ENCODE measurements at places on chromosomes 3 and 15.
A peak's percentile ranks its signal among the peaks of the same experiment; 100 is the strongest.

GRCh38 chr3:138946663-138947494 lies at the start of the genes FOXL2 and FOXL2NB:
Gene FOXL2, minus strand, starts transcription at chr3:138947137. Its CDS starts 415 bp downstream, at chr3:138946722.
Gene FOXL2NB, plus strand, starts transcription at chr3:138947217. Its CDS starts 148 bp downstream, at chr3:138947365.
- no peaks in the 10 kb centered on the region for H3K36me3 ChIP-seq
- DNase-seq: no peak
- no peak within 1 kb of the TSS for H3K27ac ChIP-seq
- peak within 1 kb of the TSS; percentile 50 for H3K4me3 ChIP-seq
- H3K27me3 ChIP-seq: peaks cover 83% of the 10 kb centered on the region
- H3K4me1 ChIP-seq: peaks cover 22% of the 10 kb centered on the region

- H3K27ac ChIP-seq: no peak overlapping the region
- no peaks in the 10 kb centered on the region for H3K27me3 ChIP-seq
- H3K4me1 ChIP-seq: no peaks in the 10 kb centered on the region
- no peak overlapping the region for H3K4me3 ChIP-seq
- H3K36me3 ChIP-seq: no peaks in the 10 kb centered on the region
These were observed 899.8 kb downstream of the ROBO2 start for GRCh38 chr3:77939726-77940125.

- DNase-seq: no peak
- H3K4me3 ChIP-seq: peak overlapping the region; percentile 9
- H3K27ac ChIP-seq: no peak overlapping the region
- no peaks in the 10 kb centered on the region for H3K4me1 ChIP-seq
These were observed 159.8 kb downstream of the RBMS3 start for GRCh38 chr3:29440413-29441305.

DNA sequence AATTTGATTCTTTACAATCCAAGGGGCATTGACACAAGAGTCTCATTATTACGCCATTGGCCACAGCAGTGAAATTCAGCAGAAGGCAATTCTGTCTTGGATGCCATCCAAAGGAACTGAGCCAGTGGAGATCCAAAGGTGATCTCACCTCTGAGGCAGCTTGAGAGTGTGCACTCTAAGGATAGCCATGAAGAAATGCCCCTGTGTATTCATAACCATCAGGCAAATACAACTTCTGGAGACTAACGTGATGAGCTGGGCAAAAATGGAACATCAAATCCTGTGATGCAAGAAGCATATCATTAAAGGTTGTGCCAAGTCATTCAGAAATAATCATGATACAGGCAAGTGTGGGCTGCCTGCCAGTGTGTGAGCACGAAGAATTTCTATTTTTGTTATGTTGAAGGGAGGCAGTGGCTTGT lies 41.4 kb downstream of the ROBO2 start:
- no peak overlapping the region for H3K4me3 ChIP-seq
- no peak for DNase-seq
- H3K27me3 ChIP-seq: no peaks in the 10 kb centered on the region
- no peak overlapping the region for H3K27ac ChIP-seq
- no peaks in the 10 kb centered on the region for H3K36me3 ChIP-seq
- H3K4me1 ChIP-seq: no peaks in the 10 kb centered on the region

GRCh38 chr3:119305286-119305685 lies 11.1 kb downstream of the ARHGAP31 start:
- peaks cover 19% of the 10 kb centered on the region for H3K4me1 ChIP-seq
- no peak for DNase-seq
- no peak overlapping the region for H3K27ac ChIP-seq
- H3K4me3 ChIP-seq: no peak overlapping the region
- peaks cover 32% of the 10 kb centered on the region for H3K27me3 ChIP-seq

GRCh38 chr3:148079370-148079769 lies 618.3 kb upstream of the AGTR1 start:
- H3K36me3 ChIP-seq: no peaks in the 10 kb centered on the region
- no peaks in the 10 kb centered on the region for H3K4me1 ChIP-seq
- no peak overlapping the region for H3K4me3 ChIP-seq
- no peak overlapping the region for H3K27ac ChIP-seq
- DNase-seq: no peak

- no peak overlapping the region for H3K27ac ChIP-seq
- no peak for DNase-seq
- H3K4me3 ChIP-seq: no peak overlapping the region
- H3K4me1 ChIP-seq: no peaks in the 10 kb centered on the region
These were observed 621.3 kb upstream of the EPHA6 start for GRCh38 chr3:96192966-96193550.

DNA sequence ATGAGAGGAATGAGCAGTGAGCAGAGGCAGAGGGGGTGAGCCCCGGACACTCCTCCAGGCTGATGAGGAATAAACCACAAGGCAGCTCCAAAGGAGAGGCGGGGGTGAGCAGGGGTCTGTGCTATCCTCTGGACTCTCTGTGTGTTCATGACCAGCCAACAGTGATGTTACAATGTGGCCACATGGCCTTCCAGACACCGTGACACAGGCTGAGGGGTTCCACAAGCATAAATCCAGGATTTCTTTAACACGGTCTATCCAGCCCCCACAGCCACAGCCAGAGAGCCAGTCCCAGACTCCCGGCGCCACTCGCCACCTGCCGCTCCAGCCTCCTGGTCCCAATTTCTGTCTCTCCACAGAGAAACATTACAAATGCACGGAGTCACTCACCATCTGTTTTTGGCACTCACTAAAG lies 24.4 kb downstream of the XXYLT1 start:
- no peak for DNase-seq
- H3K36me3 ChIP-seq: peaks cover 2% of the 10 kb centered on the region
- peaks cover 19% of the 10 kb centered on the region for H3K4me1 ChIP-seq
- H3K27ac ChIP-seq: no peak overlapping the region
- H3K4me3 ChIP-seq: no peak overlapping the region

- H3K4me1 ChIP-seq: peaks cover 79% of the 10 kb centered on the region
- H3K27me3 ChIP-seq: peaks cover 53% of the 10 kb centered on the region
- H3K27ac ChIP-seq: peak overlapping the region; percentile 63
These were observed 278.0 kb downstream of the FOXP1 start for GRCh38 chr3:71305231-71306206.

GRCh38 chr15:85030301-85030929 lies 48.8 kb downstream of the PDE8A start:
- H3K27me3 ChIP-seq: no peaks in the 10 kb centered on the region
- peaks cover 47% of the 10 kb centered on the region for H3K4me1 ChIP-seq
- H3K36me3 ChIP-seq: peaks cover 2% of the 10 kb centered on the region
- no peak overlapping the region for H3K4me3 ChIP-seq
- H3K27ac ChIP-seq: no peak overlapping the region
- DNase-seq: no peak

GRCh38 chr3:30203301-30203700 lies 403.1 kb upstream of the TGFBR2 start:
- no peak overlapping the region for H3K4me3 ChIP-seq
- H3K36me3 ChIP-seq: no peaks in the 10 kb centered on the region
- H3K27me3 ChIP-seq: peaks cover 2% of the 10 kb centered on the region
- H3K4me1 ChIP-seq: peaks cover 18% of the 10 kb centered on the region
- no peak for DNase-seq

DNA sequence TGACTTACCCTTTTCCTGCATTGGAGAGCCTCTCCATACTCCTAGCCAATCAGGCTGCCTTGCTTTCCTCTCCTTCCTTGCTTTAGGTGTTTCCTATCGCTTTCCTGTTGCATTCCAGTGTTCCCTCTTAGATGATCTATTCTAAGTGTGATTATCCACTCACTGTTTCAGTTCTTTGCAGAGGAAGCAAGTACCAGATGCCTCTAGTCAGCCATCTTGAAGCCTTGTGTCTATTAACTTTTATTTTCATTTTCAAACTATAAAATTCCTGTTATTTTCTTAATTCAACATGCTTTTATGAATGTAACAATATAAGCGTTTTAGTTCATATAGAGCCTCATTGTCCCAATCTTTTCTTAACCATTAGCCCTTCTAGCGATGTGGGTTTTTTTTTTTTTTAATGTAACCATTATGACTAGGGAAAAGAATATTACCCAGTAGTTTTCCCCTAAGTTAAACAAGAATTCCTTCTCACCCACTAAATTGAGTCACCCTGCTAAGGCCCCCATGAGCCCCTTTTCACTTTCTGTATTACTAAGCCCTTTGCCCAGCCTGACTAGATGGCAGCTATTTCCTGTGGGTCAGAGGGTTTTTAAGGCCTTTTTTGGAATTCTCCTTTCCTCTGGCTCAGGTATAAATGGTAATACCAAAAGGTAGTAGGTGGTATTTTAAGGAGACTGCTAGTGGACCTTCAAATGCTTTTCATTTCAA lies 229.4 kb upstream of the CTNNB1 start:
- no peak for DNase-seq
- peaks cover 6% of the 10 kb centered on the region for H3K36me3 ChIP-seq
- H3K27me3 ChIP-seq: peaks cover 2% of the 10 kb centered on the region
- peaks cover 64% of the 10 kb centered on the region for H3K4me1 ChIP-seq
- H3K4me3 ChIP-seq: no peak overlapping the region
- H3K27ac ChIP-seq: peak overlapping the region; percentile 8

- no peaks in the 10 kb centered on the region for H3K36me3 ChIP-seq
- no peaks in the 10 kb centered on the region for H3K4me1 ChIP-seq
These were observed 209.8 kb upstream of the RBMS3 start for GRCh38 chr3:29070959-29071634.

DNA sequence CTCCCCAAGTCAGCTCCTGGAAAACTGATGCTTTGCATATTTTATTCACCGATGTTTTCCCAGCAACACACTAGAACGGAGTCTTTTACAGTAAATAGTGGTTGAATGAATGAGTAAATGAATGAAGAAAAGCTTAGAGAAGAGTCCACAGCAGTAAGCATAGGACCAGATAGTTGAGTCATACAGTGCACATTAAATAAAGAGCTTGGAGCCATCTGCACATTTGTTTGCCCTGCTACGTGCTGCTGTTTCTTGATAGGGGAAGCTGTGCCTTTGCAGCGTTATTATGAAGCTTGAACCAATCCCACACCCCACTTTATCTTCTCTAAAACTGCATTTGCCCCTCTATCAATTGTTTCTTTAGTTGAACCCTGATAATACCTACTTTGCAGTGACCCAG lies 1.2 kb downstream of the FAM98B start:
- peaks cover 28% of the 10 kb centered on the region for H3K4me1 ChIP-seq
- H3K36me3 ChIP-seq: peaks cover 6% of the 10 kb centered on the region
- H3K27ac ChIP-seq: peak overlapping the region; percentile 95
- no peak for DNase-seq

- no peaks in the 10 kb centered on the region for H3K36me3 ChIP-seq
- peak overlapping the region; percentile 16 for H3K4me3 ChIP-seq
- peaks cover 21% of the 10 kb centered on the region for H3K4me1 ChIP-seq
- peak overlapping the region; percentile 24 for H3K27ac ChIP-seq
These were observed 4.8 kb upstream of the RHOV start for GRCh38 chr15:40878785-40879184.

- H3K4me3 ChIP-seq: no peak overlapping the region
- no peak for DNase-seq
- peaks cover 18% of the 10 kb centered on the region for H3K4me1 ChIP-seq
- H3K27me3 ChIP-seq: peaks cover 6% of the 10 kb centered on the region
- H3K27ac ChIP-seq: no peak overlapping the region
- peaks cover 6% of the 10 kb centered on the region for H3K36me3 ChIP-seq
These were observed 36.4 kb downstream of the RYK start for GRCh38 chr3:134214239-134214638.

DNA sequence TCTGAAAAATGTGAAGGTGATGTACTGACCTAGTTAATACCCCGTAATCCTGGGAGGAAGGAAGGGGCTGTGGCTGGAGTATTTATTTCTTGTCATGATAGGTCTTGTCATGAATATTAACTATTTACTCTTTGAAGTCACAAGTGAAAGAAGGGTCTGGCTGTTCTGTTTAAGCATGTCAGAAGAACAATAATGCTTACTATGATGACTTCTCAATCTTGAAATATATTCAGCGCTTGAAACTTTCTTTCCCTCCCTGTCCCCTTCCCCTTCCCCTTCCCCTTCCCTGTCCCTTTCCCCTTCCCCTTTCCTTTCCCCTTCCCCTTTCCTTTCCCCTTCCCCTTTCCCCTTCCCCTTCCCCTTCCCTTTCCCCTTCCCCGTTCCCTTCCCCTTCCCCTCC lies 153.9 kb downstream of the PPM1L start:
- H3K27ac ChIP-seq: no peak overlapping the region
- peaks cover 3% of the 10 kb centered on the region for H3K27me3 ChIP-seq
- H3K4me3 ChIP-seq: no peak overlapping the region

DNA sequence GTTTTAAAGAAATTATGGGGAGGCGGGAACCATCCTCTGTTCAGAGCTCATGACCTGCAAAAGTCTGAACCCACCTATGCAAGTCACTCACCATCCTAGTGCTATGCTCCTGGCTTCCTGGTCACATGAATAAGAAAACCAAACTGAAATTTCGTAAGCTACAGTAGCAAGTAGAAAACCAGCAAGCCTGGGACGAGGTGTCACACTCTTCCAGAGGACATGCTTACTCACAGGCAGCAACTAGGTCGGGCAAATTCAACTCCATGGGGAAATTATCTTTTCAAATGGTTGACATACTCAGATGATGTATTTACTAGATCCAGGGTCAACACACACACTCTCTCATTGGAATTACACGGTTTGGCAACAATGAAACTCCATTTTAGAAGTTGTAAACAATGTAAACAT lies 31.3 kb downstream of the LDHAL6B start:
- H3K4me1 ChIP-seq: peaks cover 6% of the 10 kb centered on the region
- DNase-seq: no peak
- no peaks in the 10 kb centered on the region for H3K27me3 ChIP-seq

- H3K27ac ChIP-seq: no peak overlapping the region
- H3K4me1 ChIP-seq: no peaks in the 10 kb centered on the region
- H3K4me3 ChIP-seq: no peak overlapping the region
- no peak for DNase-seq
- peaks cover 2% of the 10 kb centered on the region for H3K27me3 ChIP-seq
These were observed 62.1 kb downstream of the HOMER2 start for GRCh38 chr15:82890338-82890994.

GRCh38 chr3:183491923-183492848 lies 63.3 kb downstream of the KLHL6 start:
- no peak overlapping the region for H3K4me3 ChIP-seq
- H3K27ac ChIP-seq: no peak overlapping the region
- H3K4me1 ChIP-seq: peaks cover 5% of the 10 kb centered on the region
- no peak for DNase-seq

GRCh38 chr3:176987901-176988650 lies 209.2 kb downstream of the TBL1XR1 start:
- no peak overlapping the region for H3K27ac ChIP-seq
- H3K4me1 ChIP-seq: no peaks in the 10 kb centered on the region
- H3K36me3 ChIP-seq: no peaks in the 10 kb centered on the region
- no peaks in the 10 kb centered on the region for H3K27me3 ChIP-seq
- DNase-seq: no peak

DNA sequence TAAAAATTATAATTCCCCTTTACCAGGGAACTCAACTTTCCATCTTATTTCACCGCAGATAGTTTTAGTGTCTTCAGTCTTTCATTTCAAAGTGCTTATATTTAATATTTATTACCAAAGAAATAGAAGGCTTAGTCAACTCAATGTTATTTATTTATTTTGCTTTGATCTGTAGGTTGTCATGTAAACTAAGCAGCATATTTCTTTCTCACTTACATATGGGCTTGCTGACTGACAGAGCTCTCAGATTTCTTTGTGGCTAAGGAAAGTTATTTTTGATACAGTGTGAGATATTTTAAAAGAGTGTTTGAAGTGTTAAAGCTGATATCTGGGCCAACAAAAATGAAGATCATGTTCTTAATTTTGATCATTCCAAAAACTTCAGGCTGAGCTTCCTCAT lies 331.4 kb downstream of the ROBO1 start:
- H3K27me3 ChIP-seq: no peaks in the 10 kb centered on the region
- no peaks in the 10 kb centered on the region for H3K4me1 ChIP-seq
- no peak for DNase-seq
- H3K4me3 ChIP-seq: no peak overlapping the region

- H3K27me3 ChIP-seq: peaks cover 48% of the 10 kb centered on the region
- peaks cover 6% of the 10 kb centered on the region for H3K36me3 ChIP-seq
- H3K27ac ChIP-seq: peak overlapping the region; percentile 92
- peak; percentile 73 for DNase-seq
These were observed 276.6 kb downstream of the UACA start for GRCh38 chr15:70486451-70487386.

Measured in activated T-helper 1 cell treated with anti-CD3 and anti-CD28 coated beads, Interleukin-12 subunit alpha, Interleukin-12 subunit beta, Interleukin-2, Interleukin-4 antibody, amounts not matched to agents 30 ng/mL and 10 ng/mL and 1 ng/mL, durations not matched to agents 14 hours and 24 hours and 36 hours (primary cell).